Nucleus accumbens (tissue), 56 donors: ENCODE measurements at places on chromosomes 3 and 15.

DNA sequence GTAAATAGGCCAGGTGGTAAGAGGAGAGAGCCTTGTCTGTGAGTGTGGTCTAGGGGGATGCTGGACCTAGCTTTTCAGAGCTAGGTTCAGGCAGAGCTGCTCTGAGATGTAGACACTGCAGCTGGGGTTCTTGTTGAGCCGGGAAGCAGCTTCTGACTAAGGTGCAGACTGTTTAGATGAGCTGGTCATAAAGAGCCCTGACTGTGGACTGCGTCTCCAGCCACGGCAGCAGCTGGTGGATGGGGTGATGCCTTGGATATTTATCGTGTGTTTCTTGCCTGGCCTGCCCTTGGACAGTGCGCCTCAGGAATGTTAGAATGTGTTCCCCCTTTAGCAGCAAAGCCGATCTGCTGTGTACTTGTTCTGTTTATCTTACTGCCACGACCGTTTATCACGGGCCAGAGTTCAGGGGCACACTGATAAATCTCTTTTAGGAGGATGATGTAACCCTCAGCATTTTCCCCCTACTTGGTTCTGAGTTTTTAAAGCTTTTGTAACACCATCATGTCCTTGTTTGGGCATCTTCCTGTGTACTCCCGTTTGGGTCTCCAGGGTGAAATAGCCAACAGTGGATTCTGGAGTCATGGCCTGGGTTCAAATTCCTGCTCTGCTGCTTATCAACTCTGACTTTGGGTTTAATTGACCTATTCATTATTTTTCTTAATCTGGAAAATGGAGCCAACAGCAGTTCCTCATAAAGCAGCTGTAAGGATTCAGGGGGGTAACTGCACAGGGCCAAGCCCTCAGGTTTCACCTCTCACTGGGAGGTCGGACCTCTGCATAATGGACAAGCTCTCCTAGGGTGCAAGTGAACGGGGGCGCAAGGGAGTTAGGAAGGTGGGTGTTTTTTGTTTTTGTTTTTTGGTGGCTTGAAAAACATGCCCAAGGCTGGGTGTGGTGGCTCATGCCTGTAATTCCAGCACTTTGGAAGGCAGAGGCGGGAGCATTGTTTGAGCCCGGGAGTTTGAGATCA, 51.4 kb downstream of the FLNB start:
- DNase-seq, result no peak

- no peak for DNase-seq
Observed at GRCh38 chr3:186417791-186418190, 55.8 kb upstream of the DGKG start.

DNA sequence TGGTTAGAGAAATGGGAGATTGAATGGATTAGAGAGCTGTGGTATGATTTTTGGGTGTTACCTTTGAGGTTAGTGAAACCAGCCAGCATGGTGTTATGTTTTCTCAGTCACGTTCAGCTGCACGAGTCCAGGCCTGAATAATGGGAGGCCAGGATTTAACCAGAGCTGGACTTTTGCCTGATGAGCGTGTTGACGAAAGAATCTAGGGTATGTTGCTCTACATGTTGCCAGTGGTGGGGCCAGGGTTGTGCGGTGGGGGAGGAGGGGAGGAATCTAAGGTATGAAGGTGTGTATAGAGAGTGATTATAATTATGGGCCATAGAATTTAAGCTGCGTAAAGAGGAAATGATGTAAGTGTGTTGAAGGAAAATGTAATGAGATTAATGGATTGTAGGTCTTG, 22.8 kb downstream of the MINDY2 start:
- DNase-seq, result no peak

DNA sequence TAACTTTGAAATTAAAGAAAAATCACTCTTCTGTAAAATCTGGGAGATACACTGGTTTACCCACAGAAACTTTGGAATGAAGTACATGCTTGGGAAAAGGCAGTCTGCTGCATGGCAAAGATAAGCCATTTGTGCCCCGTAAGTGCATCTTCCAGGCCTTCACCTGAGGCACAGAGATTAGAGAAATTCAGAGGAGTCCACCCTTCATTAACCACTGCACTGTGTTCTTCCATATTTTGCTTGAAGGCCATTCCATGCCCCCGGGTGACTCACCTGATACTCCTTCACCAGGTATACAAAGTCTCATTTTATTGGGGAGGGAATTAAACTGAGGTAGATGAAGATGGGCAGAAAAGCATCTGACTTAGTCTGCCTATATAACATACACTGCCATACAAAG, 53.0 kb downstream of the CMSS1 start:
- no peak for DNase-seq

DNA sequence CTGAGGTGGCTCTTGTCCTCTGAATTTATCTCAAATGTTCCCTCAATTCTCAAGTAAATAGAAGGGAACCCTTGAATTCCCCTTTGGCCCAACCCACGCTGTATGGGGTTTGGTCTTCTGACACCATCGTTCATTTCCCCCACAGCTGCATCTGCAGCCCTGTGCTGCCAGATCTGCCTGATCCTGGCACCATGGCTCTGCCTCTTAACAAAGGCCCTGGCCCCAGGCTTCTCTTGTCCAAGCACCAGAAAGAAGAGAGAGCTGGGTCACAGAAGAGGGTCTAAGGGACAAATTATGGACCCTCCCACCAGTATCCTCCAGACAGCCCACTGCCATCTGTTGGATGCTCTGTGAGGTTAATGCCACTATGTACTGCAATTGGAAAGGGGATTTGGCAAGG, 1.8 kb downstream of the MAP1A start:
- peak; percentile 32 for DNase-seq

DNA sequence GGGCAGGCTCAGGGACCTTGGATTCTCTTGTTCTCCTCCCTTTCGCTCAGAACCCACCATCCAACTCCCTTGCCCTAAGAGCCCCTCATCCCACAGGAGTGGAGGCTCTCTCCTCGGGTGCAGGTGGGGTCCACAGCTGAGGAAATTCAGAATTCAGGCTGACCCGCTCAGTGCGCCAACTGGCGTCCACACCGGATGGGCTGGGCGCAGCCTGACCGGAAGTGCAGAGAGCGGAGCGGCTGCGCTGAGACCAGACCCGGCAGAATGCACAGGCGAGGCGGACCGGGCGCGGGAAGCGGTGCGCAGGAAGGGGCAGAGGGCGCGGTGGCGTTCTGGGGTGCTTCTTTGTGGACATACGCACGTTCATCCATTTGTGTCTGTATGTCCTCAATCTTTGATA, 210.4 kb upstream of the NDN start:
- no peak for DNase-seq
